GM12865 (cell line): ENCODE measurements at places on chromosomes 7 and 10.
A peak's percentile ranks its signal among the peaks of the same experiment; 100 is the strongest.

DNA sequence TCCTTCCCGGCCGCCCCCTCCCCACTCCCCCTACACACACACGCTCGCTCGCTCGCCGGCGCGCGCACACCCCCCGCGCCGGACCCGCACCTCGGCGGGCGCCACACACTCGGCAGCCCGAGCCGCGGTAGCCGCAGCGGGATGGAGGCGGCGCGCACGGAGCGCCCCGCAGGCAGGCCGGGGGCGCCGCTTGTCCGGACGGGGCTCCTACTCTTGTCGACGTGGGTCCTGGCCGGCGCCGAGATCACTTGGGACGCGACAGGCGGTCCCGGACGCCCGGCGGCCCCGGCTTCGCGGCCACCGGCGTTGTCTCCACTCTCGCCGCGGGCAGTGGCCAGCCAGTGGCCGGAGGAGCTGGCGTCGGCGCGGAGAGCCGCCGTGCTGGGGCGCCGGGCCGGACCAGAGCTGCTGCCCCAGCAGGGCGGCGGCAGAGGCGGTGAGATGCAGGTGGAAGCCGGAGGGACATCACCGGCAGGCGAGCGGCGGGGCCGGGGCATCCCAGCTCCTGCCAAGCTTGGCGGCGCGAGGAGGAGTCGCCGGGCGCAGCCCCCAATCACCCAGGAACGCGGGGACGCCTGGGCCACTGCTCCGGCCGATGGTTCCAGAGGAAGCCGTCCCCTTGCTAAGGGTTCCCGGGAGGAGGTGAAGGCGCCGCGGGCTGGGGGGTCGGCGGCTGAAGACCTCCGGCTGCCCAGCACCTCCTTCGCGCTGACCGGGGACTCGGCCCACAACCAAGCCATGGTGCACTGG, at the start of gene SORCS3:
Gene SORCS3, plus strand, starts transcription at position 104 of the 750 bp plus-strand sequence.
- no peak for DNase-seq

DNA sequence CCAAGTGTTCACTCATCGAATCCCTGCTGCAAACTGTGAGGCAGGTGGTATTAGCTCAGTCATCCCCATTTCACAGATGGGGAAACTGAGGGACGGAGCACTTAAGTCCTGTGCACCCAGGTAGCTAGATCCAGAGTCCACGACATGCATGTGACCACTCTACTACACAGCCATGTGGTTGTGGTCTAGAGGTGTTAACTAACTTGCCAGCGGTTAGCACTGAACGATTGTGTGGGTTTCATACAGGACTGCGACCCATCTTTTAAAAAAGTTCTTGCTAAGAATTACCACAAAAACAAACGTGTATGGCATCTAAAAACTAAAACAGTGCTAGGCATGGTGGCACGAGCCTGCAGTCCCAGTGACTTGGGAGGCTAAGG, 16.1 kb upstream of the ABCC2 start:
- DNase-seq = peak; percentile 78

- DNase-seq = no peak
These were observed 41.4 kb downstream of the CSTF2T start for GRCh38 chr10:51658000-51658399.

DNA sequence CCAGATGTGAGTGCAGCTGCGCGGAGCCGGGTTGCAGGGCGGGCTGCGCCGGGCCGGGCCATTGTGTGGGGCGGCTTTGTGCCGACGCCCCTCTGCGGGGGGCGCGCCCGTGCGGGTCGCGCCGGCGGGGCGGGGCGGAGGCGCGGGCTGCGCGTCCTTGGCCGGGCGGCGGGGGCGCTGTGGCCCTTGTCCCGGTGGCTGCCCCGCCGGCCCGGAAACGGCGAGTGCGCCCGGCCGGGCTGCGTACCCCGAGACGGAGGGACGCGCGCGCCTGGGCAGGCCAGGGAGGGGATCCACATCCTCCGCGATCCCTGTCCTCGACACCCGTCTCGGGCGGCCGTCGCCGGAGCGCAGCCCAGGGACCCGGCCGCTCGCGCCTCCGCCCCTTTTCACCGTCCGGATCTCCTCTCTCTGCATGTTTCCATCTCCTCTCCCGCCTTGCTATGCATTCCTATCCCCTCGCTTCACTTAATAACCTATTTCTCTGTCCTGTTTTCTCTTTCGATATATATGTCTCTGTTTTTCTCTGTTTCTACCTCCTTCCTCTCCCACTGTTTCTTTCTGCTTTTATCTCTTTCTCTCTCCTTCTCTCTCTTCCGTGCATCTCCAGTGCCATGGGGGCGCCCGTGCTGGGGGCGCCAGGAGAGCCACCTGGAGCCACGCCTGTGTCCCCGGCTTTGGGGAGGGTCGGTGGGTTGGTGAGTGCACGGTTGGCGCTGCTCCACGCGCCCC, 765 bp downstream of the PFKFB3 start:
- peak; percentile 69 for DNase-seq

DNA sequence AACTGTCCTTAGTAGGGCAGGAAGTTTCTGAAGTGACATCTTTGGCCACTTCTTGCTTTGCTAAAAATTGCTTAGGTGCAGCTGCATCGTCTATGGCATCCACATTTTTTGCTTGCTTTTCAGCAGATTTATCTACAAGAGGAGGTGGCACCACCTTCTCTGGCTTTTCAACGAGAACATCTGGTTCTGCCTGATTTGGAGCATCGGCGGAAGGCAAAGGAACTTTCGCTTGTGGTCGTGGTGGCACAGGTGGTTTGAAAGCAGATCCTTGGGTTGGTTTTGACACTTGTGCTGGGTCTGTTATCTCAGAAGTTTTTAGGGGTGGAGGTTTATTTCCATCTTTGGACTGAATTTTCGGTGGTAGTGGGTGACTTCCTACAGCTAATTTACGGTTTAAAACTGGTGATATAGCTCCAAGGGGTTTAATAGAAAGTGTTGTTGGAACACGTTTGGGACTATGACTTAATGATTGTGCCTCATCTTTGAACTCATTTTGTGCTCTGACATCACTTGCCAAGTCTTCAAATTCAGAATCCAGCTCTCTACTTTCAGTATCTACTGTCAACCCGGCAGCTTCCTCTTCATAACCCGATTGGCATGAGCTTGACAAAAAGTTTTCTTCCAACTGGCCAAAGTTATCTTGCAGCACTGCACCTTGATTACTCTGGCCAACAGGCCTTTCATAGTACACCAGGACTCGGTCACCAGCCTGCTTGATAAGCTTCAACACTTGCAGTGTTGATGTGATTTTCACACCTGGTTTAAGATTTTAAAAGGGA, 44.0 kb downstream of the SLC18A2 start:
- DNase-seq = no peak

- DNase-seq = no peak
These were observed 281.9 kb downstream of the CAMK1D start for GRCh38 chr10:12631216-12631615.

GRCh38 chr7:16098058-16098457, 323.3 kb downstream of the CRPPA start:
- no peak for DNase-seq

- DNase-seq = no peak
These were observed 205.1 kb downstream of the CACNB2 start for GRCh38 chr10:18345308-18345707.

DNA sequence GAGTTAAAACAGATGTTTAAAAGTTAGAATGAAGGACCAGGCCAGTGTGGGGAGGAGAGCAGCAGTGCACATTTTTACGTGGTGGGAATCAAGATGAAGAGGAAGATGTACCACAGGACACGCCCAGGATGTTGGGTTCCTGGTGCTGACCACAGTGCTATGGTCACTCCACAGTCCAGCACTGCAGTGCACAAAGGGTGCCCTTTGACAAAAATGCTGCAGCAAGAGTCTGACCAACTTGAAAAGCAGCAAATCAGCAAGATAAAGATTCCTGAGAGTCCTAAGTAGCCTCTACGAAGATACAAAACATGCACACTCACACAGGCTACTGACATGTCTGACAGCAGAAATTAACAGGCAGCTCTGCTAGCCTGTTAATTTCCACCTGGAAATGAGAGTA, 107.1 kb downstream of the PIP4K2A start:
- peak; percentile 59 for DNase-seq

DNA sequence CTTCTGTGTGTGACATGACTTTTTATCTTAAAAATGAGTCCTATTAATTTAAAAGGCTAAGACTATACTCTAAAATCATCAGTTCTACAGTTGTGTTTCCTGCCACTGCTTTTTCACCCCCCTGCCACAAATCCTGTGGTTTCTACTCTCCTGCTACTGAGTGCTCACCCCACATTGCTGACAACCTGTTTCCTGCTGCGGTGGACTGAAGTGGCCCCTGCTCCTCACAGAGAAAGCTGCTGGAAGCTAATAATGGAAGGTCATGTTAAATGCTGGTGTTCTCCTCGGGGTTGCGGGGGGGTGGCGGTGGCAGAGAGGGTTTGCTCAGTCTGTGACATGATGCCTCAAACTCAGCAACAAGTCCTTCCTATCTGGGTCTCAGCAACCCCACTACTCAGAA, 113.2 kb upstream of the INHBA start:
- peak; percentile 64 for DNase-seq

DNA sequence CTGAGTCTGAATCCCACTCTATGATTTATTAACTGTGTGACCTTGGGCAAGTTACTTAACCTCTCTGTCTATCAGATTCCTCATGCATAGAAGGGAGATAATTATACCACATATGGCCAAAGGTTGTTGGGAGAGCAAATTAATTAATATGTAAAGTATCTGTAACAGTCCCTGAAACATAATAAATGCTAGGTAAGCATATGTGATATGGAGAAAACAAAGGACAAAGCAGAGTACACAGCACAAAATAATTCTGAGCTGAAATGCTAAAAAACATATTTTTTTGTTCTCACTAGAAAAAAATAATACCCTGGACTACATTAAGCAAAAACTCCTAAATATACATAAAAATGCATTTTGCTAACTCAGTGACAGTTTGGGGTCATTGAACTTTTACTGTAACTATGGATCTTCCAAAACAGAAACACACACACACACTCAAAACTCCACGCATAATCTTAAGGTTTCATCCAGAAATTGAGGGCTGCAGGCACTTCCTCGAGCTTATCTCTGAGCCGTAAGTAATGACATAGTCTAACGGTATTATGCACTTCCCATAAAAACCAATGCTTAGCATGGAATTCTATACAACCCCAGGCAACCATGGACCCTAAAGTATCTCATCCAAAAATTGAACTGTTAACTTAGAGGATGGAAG, 201.7 kb upstream of the PTN start:
- DNase-seq = no peak

DNA sequence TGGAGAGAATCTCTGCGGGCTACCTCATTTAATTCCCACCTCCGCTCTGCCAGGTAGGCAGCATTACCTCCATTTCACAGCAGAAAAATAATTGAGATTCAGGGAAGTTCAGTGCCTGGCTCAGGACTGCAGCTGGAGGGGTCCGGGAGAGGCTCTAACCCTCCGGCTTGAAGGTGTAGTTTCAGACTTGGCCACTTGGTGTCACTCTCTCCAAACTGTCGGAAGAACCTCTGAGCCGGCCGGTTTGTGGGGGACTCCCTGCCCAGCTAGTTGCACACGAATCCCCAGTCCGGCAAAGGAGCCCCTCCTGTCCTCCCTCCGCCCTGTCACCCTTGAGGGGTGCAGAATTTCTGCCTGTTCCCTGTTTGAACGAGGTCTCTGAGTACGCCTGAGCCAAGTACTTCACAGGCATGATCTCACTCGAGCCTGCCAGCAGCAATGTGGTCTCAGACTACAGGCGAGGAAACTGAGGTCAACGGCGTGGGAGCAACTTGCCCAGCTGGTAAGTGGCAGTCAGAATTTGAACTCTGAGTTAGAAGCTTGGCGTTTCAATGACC, 144.7 kb upstream of the ZNF716 start:
- DNase-seq = no peak

DNA sequence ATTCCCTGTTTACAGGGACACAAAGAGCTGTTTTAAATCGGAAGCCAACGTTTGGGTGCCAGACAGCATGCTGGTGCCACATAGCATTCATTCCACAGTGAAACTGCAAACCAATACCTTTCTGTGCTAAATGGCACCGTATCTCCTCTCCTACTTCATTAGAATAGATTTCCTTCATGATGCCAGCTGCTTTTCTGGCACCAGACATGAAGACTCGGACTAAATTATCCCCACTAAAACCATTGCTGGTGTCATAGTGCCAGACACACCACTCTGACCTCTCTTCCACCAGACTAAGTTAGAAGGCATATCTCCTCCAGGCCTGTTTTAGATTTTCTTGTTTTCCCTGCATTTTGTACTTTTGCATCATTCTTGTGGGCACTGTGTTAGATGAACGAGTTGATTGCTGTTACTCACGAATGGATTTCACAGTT, 155.1 kb downstream of the ETV1 start:
- no peak for DNase-seq

GRCh38 chr10:124342136-124342820, 76.4 kb downstream of the OAT start:
- DNase-seq = no peak

- peak; percentile 57 for DNase-seq
These were observed at the start of gene CARD11 for GRCh38 chr7:3043544-3044371. Gene CARD11 (minus strand): TSS chr7:3043867. CDS start chr7:2958506, 85,361 bp downstream.

GRCh38 chr10:8260645-8261044, 206.2 kb downstream of the GATA3 start:
- no peak for DNase-seq

GRCh38 chr7:134919240-134919641, 67.1 kb upstream of the AGBL3 start:
- DNase-seq = peak; percentile 66

GRCh38 chr7:106290319-106290718, 5.5 kb upstream of the NAMPT start:
- DNase-seq = no peak

GRCh38 chr7:117683430-117684175, 189.6 kb downstream of the CTTNBP2 start:
- no peak for DNase-seq

DNA sequence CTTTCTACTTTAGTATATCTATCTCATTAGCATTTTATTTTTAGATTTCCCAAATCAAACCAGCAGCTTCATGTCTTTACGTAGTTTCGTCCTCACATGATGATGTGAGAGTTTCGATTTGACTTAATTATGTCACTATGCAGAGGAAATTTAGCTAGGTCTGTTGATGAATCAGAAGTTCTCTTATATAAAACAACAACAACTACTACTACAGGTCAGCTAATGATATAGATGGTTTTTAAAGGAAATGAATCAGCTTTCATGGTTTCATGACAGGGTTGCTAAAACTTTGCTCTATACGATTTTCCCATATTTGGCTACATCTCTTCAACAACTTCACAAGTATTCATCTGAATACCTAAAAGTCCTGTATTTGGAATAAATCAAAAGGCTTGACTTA, 28.6 kb downstream of the JAZF1 start:
- peak; percentile 47 for DNase-seq

DNA sequence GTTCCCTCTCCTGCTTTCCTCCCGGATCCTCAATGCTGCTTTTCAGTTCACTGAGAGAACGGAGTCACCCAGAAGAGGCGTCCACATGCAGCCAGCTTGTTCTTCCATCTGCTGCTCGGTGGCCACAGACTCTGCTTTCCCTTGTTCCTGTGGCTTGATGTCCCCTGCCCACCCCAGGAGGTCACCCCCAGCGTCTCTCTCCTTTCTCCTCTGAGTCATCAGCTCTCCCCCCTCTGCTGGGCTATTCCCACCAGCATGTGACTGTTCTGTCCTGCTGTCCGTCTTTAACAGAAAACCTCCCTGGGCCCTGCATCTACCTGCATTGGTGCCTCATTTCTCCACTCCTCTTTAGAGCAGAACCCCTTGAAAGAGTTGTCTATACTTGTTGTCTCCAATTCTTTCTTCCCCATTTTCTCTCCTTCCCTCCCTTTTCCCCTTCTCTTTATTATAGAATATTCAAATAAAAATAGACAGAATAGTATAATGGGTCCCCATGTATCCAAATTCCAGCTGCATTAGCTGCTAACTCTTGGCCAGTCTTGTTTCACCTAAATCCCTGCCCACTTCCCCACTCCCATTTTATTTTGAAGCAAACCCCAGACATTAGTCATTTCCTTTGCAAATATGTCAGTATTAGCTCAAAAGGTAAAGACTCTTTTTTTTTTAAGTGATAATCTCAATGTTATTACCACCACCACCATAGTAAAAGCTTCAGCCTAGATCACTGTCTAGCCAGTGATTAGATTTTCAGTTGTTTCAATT, 4.1 kb downstream of the ZNF282 start:
- no peak for DNase-seq
